Pancreas (tissue), 10 donors: ENCODE measurements at places on chromosomes 6 and 20. TPM values are rescaled to one million over a fixed set of nuclear protein-coding genes. Genes with fewer than 3 reads are reported as not detected.

DNA sequence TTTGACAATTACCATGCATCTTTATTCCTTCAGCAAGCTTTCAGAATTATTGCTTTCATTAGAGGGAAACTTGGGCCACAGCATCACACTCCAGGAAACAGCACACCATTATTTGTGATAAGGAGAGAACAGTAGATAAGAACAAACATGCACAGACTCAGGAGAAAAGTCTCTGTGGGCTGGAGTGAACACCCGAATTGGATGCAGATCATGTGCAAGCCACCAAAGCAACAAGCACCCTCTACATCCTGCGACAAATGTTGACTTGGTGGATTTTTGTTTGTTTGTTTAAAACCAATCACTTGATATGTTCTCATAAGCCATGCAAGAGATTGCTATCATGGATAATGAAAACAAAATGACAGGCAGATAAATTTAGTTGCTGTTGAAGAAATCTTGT is 67.7 kb upstream of the ZFP64 start:
- H3K27me3 ChIP-seq = no peaks in the 10 kb centered on the region
- DNase-seq = no peak
- H3K27ac ChIP-seq = no peak overlapping the region

GRCh38 chr6:134106702-134107101 is 54.3 kb upstream of the SLC2A12 start:
- no peaks in the 10 kb centered on the region for H3K4me1 ChIP-seq
- no peak overlapping the region for H3K27ac ChIP-seq
- no peaks in the 10 kb centered on the region for H3K27me3 ChIP-seq
- no peak overlapping the region for H3K4me3 ChIP-seq
- no peak for DNase-seq
- no peaks in the 10 kb centered on the region for H3K36me3 ChIP-seq

- H3K4me3 ChIP-seq = peak overlapping the region; percentile 97
- H3K36me3 ChIP-seq = no peaks in the 10 kb centered on the region
- peak overlapping the region; percentile 98 for H3K27ac ChIP-seq
- peak; percentile 89 for DNase-seq
These were observed 864 bp upstream of the CEBPB start for GRCh38 chr20:50189681-50190250.

SCRT2 gene
- 0.09 TPM for total RNA-seq

GRCh38 chr20:13809855-13810254 is 25.0 kb downstream of the NDUFAF5 start:
- H3K36me3 ChIP-seq = no peaks in the 10 kb centered on the region
- no peaks in the 10 kb centered on the region for H3K27me3 ChIP-seq
- H3K4me3 ChIP-seq = no peak overlapping the region
- no peak overlapping the region for H3K27ac ChIP-seq

FAM184A gene
- 2.3 TPM for total RNA-seq

- no peaks in the 10 kb centered on the region for H3K36me3 ChIP-seq
- DNase-seq = no peak
- no peaks in the 10 kb centered on the region for H3K27me3 ChIP-seq
- H3K4me1 ChIP-seq = no peaks in the 10 kb centered on the region
- H3K27ac ChIP-seq = no peak overlapping the region
These were observed 27.8 kb upstream of the ERVFRD-1 start for GRCh38 chr6:11139051-11139960.

GRCh38 chr6:161094955-161095354 is 103.4 kb downstream of the MAP3K4 start:
- no peak overlapping the region for H3K27ac ChIP-seq
- H3K4me3 ChIP-seq = no peak overlapping the region
- H3K27me3 ChIP-seq = no peaks in the 10 kb centered on the region
- DNase-seq = no peak

DNA sequence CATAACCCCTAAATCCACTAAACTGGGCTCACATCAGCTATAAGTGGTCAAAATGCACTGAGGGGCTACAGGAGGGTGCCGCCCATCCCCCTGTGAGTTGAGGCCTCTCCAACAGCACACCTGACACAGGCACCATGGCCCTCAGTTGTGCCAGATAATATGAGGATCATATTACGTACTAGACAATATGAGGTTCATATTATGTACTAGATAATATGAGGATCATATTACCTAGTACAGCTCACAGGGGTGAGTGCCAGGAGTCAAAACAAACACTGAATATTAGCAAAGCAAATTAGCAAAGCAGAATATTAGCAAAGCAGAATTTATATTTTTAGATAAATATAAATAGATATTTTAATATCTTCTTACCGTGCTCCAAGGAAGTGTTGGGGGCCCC is 35.3 kb downstream of the CD24 start:
- no peak for DNase-seq
- no peak overlapping the region for H3K27ac ChIP-seq
- H3K36me3 ChIP-seq = no peaks in the 10 kb centered on the region
- H3K4me1 ChIP-seq = no peaks in the 10 kb centered on the region
- H3K4me3 ChIP-seq = no peak overlapping the region
- H3K27me3 ChIP-seq = no peaks in the 10 kb centered on the region

PLCB1 gene
- total RNA-seq = 15.6 TPM

GRCh38 chr6:137830511-137830911 is 36.5 kb upstream of the TNFAIP3 start:
- H3K36me3 ChIP-seq = no peaks in the 10 kb centered on the region
- no peak overlapping the region for H3K27ac ChIP-seq
- no peaks in the 10 kb centered on the region for H3K27me3 ChIP-seq
